ENCODE measurements at places on chromosomes 1 and 21.

- no peak for DNase-seq
These were observed 30.9 kb upstream of the RBM15 start for GRCh38 chr1:110308247-110308646.

- DNase-seq = no peak
These were observed 109.8 kb downstream of the TOMM20 start for GRCh38 chr1:235018720-235019444.

DNA sequence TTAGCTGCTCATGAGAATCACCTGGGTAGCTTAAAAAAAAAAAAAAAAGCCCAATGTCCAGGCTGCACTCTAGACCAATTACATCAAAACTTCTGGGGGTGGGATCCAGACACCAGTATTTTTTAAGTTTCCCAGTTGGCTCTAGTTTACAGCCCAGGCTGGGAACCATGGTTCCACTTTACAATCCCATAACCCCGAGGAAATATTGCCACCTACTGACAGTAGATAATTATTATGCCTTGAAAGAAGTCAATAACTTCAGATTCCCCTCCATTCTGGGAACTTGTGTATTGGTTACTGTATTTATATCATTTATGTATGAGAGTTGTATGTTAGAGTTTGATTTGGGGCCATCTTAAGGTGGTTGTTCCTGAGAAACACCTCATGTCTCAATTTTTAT, 100.2 kb downstream of the SPATA46 start:
- no peak for DNase-seq

GRCh38 chr1:114040273-114041015, 61.2 kb downstream of the OLFML3 start:
- no peak for DNase-seq

GRCh38 chr1:115725600-115725999, 42.9 kb downstream of the CASQ2 start:
- no peak for DNase-seq

DNA sequence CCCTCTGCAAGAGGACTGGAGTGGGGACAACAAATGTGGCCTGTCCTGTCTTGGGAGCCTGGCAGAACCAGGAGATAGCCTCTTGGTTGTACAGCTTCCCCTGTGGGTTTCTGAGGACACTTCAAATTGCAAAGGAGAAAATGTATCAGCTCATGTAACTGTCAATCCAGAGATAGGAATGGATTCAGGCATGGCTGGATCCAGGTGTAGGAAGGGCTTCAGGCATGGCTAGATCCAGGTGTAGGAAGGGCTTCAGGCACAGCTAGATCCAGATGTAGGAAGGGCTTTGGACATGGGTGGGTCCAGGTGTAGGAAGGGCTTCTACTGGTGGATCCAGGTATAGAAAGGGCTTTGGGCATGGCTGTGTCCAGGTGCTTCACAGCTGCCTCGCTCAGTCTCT, 30.9 kb downstream of the TP73 start:
- no peak for DNase-seq

- DNase-seq = no peak
These were observed 803.8 kb downstream of the ADGRL2 start for GRCh38 chr1:82604524-82604923.

- DNase-seq = no peak
These were observed 7.9 kb downstream of the CSTB start for GRCh38 chr21:43767984-43768867.

- no peak for DNase-seq
These were observed 52.5 kb downstream of the LRRC8D start for GRCh38 chr1:89873288-89873687.

GRCh38 chr1:201024625-201024998, 1.1 kb upstream of the KIF21B start:
- no peak for DNase-seq

- peak; percentile 18 for DNase-seq
These were observed 29.3 kb downstream of the NIBAN1 start for GRCh38 chr1:184945029-184945428.

DNA sequence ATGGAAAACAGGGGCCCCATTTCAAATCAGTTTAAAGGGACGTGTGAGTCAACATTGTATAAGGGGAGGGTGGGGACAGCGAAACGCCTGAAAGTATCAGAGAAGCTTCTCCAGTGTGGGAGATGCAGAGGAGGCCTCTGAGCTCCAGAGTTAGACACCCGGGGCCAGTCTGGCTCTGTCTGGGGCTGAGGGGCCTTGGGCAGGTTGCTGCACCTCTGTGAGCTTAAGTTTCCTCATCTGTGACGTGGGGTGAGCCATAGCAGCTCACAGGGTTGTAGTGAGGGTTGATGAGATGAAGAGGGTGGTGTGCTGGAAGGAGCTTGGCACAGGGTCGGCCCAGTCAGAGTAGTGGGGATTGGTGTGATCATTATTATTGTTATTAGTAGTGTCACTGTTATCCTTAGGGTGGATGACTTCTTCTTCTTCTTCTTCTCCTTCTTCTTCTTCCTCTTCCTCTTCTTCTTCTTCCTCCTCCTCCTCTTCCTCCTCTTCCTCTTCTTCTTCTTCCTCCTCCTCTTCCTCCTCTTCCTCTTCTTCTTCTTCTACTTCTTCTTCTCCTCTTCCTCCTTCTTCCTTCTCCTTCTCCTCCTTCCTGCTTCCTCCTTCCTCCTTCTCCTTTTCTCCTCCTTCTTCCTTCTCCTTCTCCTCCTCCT, 282.0 kb downstream of the PTPRU start:
- DNase-seq = no peak

GRCh38 chr1:115265099-115265498, 73.0 kb downstream of the NGF start:
- no peak for DNase-seq

GRCh38 chr21:35818597-35818996, 241.7 kb downstream of the SETD4 start:
- DNase-seq = no peak

- no peak for DNase-seq
These were observed 7.0 kb downstream of the ARPC5 start for GRCh38 chr1:183628537-183628936.

DNA sequence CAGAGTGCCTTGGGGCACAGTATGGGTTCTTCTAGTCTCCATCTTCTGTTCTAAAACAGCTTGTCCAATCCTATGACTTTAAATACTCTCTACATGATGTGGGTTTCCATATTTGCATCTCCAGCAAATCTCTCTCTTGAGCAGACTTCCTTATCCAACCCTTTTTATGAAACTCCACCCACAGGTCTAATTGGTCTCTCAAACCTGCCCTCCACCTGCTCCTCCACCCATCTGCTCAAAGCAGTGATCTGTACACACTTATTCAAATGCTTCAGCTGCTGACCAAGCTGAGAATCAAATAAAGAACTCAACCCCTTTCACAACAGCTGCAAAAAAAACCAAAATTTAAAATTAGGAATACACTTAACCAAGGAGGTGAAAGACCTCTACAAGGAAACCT, 11.5 kb downstream of the MCOLN2 start:
- DNase-seq = no peak

- no peak for DNase-seq
These were observed 585.2 kb upstream of the B3GALT2 start for GRCh38 chr1:193771596-193771995.

- no peak for DNase-seq
These were observed 14.3 kb upstream of the SPEN start for GRCh38 chr1:15833069-15833679.

DNA sequence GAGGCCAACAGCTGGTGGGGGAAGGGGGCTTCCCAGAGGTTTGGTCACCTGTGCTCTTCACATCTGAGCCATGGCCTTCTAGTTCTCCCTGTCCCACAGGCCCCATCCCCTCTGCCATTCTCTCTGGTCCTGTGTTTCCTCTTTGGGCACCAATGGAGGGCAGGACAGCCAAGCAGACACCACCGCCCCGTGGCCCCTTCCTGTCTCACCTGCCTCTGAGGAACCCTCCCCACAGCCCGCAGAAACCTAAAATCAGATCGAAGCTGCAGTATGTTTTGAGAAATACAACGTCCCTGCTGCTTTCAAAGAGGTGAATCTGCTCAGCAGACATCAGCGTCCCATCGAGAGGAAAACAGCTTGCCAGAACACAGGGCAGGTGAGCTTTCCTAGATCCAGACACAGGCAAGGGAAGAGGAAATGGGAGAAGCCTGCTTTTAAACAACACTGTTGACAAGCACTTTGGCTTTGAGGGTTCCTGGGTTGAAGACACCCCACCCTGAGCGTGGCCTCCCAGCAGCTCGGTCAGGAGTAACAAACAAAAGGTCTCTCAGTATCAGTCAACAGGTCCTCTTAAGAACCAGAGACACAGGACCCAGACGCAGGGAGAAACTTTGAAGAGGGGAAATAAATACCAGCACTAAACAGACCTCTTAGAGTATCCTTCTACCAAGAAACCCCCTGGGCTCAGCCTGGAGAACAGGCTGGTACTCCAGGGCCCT, 2.3 kb downstream of the PANK4 start:
- no peak for DNase-seq

GRCh38 chr1:152777510-152778137, 2.7 kb downstream of the LCE1F start:
- DNase-seq = no peak

DNA sequence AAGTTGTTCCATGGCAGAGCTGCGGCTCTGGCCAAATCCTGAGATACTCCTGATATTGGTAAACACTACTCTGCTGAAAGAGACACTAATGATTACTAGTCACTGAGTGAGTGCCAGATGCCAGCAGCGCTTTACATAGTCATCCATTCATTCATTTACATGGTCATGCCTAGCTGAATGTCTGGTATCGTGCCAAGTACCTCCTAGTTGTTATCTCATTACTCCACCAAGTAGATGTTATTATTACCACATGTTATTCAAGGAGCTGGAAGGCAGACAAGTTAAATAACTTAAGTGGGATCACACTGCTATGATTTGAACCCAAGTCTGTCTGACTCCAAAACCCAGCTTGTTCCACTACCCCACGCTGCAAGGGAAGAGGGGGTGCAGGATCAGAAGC, 4.7 kb downstream of the OLFML2B start:
- DNase-seq = no peak

- DNase-seq = no peak
These were observed 20.9 kb downstream of the S1PR1 start for GRCh38 chr1:101257500-101258325.

DNA sequence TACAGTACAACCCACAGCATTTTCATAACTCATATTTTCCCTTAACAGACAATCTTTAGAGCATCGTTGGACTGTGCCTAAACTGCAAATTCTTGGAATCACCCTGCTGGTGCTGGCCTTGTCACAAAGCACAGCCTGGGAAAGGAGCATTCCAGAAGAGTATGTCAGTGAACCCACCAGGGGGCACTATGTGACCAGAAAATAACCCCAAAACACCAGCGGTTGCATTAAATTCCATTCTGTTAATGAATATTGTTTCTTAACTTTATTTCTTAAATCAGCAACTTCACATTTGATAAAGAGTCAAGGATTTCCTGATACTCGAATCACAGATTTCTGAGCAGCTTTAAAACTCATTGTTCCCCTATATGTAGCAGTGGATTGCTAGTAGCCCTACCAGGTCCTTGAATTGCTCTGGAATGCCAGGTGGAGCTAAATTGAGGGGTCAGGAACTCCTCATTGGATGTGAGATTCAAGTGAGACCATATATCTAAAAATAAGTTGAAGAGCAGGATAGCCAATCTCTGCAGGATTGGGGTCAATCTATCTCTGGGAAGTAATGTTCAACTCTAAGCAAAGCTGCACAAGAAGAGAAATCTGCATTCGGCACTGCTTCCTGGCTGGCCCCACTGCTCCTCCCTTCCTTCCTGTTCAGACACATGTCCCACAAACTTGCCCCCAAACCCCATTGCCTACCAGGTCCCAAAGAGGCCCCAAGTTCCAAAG, 12.7 kb upstream of the RAB4A start:
- DNase-seq = no peak

DNA sequence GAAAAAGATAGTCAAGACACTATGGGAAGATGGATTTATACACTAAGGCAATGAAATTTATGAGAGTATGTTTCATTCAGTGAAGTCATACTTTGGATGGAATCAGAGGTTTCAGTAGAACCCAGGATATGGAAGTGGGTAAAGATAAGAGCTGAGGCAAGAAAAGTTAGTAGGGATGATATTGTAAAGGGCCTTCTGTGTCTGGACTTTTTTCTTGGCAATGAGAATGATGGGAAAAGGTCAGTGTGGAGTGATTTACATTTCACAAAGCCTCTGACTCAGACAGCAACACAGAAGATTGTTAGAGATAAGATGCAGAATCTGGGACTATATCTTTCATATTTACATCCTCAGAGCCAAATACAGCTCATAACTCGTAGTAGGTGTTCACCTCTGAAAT, 32.1 kb downstream of the SH3BGR start:
- DNase-seq = no peak

GRCh38 chr1:231194476-231194842, 32.6 kb downstream of the TRIM67 start:
- no peak for DNase-seq

- DNase-seq = no peak
These were observed 3.2 kb upstream of the LAPTM5 start for GRCh38 chr1:30760596-30761324.

DNA sequence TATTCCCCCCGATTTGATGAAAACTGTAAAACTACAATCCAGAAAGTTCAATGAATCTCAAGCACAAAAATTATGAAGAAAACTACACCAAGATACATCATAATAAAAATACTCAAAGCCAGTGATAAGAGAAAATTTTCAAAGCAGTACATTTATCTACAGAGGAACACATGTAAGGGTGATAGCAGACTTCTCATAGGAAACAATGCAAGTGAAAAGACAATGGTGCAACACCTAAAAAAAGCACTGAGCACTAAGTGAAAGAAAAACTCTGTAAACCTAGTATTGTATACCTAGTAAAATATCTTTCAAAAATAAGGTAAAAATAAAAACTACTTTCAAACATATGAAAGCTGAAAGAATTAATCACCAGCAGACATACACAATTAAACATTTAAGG, 76.1 kb upstream of the IRF2BP2 start:
- no peak for DNase-seq

GRCh38 chr21:46160907-46161632, 5.7 kb upstream of the FTCD start:
- DNase-seq = no peak

DNA sequence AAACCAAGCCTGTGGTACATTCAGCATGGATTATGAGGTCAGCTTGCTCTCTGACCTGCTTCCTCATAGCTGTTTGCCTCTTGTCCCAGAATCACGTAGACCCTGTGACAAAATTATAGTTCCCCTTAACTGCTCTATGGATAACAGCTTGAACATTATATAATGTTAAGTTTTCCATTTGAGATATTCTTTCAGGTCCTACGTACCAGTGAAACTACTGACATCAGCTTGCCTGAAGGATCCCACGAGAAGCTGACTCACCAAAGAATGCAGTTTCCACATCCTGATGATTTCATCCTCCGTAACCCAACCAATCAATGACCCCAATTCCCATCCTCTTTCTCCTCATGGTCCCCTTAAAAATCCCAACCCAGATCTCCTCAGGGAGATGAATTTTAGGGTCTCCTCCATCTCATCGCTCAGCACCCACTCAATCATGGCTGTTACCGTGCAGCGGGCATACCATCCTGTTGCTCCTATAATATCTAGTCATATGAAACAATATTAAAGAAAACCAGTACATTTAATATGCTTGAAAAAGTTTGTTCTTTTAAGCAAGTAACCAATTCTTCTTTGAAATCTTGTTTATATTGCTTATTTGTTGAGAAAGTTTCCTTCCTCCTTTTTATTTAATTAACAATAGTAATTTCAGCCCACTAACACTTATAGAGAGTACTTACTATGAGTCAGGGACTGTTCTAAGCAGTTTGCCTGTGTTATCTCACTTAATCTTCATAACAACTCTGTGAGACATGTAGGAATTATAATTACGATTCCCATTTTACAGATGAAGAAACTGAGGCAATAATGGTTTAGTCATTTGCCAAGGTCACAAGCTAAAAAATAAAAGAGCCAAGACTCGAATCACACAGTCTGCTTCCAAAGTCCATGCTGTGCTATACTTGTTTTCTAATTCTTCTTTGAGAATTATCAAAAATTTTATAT, 27.4 kb downstream of the CHML start:
- DNase-seq = no peak
